Fibroblast of skin of scalp (primary cell): ENCODE measurements at places on chromosomes 3 and 15.

GRCh38 chr3:192918275-192918588 is 576 bp upstream of the MB21D2 start:
- no peak for DNase-seq

DNA sequence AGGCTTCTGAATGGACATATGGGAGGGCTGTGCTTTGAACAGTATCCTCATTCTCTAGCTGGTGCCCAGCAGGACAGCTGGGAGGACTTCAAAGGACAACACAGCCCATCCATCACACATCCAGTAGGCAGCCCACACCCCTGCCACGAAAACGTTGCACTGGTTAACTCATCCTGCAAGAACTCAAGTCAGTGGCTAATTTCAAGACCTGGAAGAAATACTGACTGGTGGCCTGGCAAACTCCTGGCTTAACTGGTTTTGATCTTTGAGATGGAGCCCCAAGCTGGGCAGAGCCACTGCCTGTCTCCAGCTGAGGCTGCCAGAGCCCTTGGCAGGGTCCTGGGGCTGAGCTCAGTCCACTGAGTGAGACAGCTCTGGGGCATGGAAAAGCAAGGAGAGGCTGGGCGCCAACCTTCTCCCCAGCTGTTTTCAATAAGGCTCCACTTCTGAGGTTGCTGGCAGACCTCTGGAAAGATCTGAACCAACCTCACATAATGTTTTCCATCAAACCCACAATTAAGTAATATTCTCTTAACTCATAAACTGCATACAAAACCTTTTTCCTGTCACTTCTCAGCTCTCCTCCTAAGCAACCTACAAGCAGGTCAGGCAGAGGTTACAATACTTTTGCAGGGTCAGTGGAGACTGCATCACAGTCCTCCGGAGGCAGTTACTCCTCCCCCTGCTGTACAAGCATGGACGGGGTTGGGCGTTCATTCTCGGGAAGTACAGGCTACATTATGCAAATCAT is 110.3 kb downstream of the MYLK start:
- peak; percentile 79 for DNase-seq

DNA sequence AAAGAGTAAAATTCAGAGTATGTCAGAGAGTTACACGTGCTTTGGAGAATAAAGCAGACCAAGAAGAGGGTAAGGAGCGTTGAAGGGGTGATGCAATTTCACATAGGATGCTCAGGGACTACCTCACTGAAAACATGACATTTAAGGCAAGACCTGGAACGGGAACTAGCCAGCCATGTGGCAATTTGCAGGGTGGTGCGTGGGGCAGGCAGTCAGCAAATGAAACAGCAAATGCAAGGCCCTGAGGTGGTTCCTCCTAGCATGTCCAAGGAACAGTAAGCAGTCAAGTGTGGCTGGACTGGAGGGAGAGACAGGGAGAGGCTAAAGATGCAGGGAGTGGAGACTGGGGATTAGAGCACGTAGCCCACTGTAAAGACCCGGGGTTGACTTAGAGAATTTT is 146.1 kb upstream of the LPP start:
- no peak for DNase-seq

GRCh38 chr15:94070356-94071295 is 160.7 kb upstream of the MCTP2 start:
- DNase-seq: peak; percentile 72

GRCh38 chr3:45807681-45808540 is 11.6 kb upstream of the SLC6A20 start:
- no peak for DNase-seq

DNA sequence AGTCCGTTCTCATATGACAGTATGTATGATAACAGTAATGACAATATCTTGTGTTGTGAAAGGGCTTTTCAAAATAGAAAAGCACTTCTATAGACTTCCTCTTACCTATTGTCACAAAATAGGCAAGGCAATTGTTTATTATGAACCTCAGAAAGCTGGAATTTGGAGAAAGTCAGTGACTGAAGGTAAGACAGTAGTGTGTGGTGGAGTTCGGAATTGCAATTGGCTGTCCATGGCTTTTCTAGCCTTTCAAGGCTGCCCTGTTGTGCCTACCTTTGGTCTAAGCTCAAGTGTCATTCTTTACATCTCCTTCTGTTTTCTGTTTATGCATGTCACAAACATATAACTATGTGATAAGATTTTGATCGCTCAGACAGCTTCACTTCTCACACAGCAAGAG is 219.3 kb upstream of the NR2E3 start:
- no peak for DNase-seq

DNA sequence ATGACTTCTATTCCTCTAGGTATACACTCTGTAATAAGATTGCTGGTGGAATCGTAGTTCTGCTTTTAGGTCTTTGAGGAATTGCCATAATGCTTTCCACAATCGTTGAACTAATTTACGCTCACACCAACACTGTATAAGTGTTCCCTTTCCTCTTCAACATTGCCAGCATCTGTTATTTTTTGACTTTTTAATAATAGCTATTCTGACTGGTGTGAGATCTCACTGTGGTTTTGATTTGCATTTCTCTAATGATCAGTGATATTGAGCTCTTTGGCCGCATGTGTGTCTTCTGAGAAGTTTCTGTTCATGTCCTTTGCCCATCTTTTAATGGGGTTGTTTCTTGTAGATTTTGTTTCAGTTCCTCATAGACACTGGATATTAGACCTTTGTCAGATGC is 12.8 kb downstream of the NXPE3 start:
- no peak for DNase-seq

DNA sequence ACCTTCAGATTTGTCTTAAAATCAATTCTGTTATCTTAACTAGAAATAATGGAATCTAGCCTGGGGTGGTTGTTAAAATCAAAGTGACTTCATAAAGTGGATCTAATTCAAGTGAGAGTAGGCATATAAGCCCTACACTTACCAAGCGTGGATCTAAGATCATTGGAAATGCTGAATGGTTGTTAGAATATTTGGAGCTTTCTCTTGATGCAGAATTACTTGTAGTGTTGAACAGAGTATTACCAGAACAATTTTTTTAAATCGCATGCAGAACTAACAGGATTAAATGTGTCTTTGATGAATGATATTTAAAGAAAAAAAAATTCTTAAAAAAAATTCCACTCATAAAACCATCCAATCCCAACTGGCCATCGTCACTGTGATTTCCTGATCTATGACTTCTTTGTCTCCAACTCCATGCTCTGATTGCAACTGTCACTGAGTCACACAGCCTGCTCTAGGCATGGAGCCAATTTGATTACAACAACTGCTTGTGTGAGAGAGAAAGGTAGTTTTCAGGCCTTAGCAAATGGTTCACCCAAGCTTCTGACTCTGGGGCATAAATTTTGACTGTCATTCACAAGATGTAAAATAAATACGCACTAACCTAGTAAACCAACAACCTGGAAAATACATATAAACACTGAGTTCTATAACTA is 25.9 kb upstream of the SPRED1 start:
- DNase-seq: peak; percentile 58

DNA sequence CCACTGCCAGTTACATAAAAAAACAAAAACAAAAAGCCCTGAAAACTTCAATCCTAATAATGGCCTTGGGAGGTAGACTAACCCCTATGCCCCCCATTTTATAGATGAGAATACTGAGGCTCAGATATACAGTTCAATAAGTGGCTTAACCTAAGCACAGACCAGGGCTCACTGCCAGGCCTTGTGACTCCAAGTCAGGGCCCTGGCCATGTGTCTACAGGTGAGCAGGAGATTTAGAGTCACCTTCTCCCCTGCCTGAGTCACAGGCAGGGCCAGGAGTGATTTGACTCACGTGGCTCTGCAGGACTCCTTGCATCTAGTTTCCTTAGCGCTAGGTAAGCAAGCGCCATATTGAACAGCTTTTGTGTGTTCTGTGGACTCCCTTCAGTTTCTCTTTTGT is 98.6 kb upstream of the ETV5 start:
- no peak for DNase-seq

DNA sequence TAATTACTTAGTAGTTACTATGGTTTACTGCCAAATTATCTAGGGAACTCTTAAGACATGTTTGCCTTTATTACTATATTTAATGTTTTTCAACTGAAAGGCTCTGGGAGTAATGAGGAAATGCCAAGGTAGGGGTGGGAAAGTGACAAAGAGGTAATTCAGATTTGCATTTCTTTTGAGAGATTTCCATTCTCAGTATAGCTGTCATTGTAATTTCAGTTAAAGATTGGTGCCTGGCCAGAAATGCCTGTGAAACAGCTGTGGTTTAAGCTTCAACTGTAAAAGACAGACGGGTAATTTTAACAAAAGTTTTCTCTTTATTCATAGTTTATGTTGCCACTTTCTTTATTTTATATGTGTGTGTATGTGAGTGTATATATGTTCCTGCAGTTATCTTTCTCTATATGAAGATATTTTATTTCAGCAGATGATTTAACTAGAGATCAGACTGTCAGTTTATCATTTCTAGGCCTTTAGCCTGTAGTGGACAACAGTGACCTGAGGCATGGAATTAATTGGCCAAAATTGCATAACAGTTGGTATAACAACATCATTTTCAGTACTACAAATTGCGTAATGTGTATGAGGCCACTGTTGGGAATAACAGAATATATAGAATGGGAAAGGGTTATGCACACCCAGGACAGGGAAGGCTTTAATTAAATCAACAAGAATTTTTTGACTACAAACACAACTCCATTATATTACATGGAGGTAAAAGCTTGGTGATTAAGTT is 119.0 kb downstream of the BBX start:
- no peak for DNase-seq

DNA sequence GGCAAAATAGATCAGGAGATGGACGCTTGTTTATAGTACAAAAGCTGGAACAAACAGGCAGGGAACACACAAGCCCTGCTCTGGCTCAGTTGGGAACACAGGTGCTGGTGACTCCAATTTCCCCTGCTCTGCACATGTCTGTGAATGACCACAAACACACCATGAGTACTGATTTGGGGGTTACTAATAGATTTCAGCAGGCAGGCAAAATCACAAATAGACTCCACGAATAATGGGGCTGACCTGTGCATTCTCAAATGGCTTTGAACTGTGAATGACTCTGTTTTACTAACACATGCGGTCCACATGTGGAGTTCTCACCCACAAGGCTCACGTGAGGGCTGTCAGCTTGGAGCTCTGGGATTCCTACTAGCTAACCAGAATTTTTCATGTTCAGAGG is 3.9 kb downstream of the RTP3 start:
- DNase-seq: no peak

GRCh38 chr3:18061737-18062656 is 319.6 kb upstream of the TBC1D5 start:
- peak; percentile 18 for DNase-seq

- no peak for DNase-seq
Observed at GRCh38 chr3:113620091-113620490, 76.4 kb downstream of the USF3 start.

GRCh38 chr3:66603151-66603611 is 102.4 kb upstream of the LRIG1 start:
- no peak for DNase-seq

DNA sequence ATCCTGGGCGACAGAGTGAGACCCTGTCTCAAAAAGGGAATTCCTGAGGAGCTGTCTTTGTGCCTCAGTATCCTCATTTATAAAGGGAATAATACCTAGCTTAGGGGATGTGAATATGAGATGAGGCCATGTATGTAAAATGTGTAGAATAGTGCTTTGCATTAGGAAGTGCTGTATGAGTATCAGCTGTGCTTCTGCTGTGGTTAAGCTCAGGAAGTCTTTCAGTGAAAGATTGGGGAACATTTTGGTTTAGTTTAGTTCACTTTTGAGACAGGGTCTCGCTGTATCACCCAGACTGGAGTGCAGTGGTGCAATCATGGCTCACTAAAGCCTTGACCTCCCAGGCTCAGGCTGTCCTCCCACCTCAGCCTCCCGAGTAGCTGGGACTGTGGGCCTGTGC is 10.6 kb downstream of the THUMPD3 start:
- no peak for DNase-seq

DNA sequence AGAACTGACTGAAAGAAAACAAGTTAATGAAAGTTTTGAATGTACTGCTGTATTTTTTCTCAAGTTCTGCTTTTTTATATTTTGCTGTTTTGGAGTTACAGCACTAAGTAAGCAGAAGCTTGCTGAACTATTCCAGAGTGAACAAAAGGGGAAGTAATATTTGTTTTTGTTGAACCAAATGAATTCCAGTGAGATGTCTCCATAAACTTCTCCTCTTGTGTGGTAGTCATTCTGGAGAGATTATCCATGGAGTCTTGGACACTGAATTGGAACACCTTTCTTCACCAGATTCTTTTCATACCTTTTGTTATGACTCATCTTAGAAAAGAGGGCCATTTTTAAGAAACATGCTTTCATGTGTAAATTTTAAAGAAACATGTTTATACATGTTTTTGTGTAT is 8.8 kb downstream of the ANKUB1 start:
- peak; percentile 84 for DNase-seq

DNA sequence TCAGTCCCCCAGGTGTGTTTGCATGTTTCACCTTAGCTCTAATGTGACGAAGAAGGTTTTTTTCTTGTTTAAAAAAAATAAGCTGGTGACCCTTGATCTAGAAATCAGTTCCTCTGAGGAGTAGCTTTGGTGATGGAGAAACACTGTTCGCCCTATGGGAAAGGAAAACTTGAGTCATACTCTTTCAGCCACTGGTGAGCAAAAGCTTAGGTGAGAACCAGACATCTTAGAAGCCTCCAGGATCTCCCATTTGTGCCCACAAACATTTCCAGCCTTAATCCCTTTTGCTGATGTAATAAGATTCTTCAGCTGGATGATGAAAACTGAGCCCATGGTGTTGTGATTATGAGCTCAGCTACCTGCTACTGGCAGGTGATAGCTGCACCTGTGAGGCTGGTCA is 37.8 kb downstream of the SLC27A2 start:
- no peak for DNase-seq

DNA sequence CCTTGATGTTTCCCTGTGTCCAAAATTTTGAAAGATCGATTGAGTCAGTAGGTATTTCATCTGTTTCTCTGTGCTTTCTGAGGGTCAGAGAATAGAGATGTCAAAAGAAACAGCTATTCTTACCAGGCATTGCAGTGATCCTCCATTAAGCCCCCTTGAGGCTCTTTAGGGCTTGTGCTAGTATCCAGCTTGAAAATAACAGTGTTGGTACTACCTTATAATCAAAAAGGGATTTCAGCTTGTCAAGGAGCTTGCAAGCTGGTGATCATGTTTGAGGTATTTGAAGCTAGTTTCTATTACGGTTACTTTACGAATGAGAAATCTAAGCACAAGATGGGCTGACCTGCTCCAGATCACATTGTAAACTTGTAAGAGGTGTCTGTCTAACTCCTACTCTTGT is 103.4 kb downstream of the EDEM1 start:
- DNase-seq: no peak

- peak; percentile 62 for DNase-seq
Observed at GRCh38 chr3:9903238-9903624, 583 bp downstream of the IL17RE start.
